ENCODE measurements at places on chromosomes 5 and 9.

- no peak for DNase-seq
Measured at GRCh38 chr9:17005056-17005823, 129.6 kb upstream of the CNTLN start.

GRCh38 chr9:19441730-19442129 is 32.9 kb downstream of the ACER2 start:
- no peak for DNase-seq

GRCh38 chr5:1834022-1834551 is 32.9 kb downstream of the NDUFS6 start:
- DNase-seq, result no peak

DNA sequence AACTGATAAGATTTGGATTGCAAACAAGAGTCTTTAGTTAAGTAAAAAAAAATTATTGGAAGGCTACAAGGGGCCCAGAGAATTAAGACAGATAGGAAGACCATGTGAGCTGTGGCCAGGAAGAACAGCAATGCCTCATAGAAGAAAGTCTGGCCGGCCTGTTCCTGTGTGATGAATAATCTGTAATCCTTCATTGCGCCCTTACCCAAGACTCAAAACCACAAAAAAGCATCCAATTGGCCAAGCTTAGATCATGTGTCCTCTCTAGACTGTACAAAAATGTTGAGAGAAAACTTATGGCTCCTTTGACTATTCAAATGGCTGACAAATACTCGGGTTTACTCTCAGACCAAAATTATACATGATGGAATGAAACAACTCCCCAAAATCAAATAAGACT is 1383.5 kb downstream of the PTPRD start:
- DNase-seq, result no peak
